ENCODE measurements at places on chromosomes 3 and 15.

DNA sequence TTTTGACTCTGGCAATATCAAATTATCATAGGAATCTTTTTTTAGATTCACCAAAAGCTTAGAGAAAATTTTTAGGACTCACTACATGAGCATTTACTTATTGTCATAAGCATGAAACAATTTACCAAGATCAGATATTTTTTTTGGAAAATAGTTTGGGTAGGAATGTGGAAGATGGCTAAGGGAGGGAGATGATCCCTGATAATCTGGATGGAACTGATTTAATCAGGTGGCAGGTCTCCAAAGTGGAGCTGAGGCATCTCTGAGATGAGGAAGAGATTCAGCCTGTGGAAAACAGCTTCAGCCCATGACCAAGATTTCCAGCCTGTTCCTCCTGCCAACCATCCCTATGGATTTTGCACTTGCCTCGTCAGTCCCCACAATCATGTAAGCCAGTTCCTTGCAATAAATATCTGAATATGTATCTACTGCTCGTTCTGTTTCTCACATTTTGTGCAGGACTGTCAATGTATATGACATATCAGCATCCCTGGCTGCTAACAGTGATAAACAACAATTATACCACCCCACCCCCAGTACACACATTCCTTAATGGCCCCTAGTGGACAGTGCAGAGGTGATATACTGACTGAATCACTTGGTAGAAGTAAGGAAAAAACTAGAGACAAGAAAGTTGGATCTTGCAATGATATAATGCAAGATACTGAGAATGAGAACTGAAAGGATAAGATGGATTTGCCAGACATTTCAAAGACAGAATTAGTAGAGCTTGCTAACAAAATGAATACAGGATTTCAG is 183.8 kb downstream of the NEK10 start:
- DNase-seq, result no peak

- no peak for DNase-seq
Observed at GRCh38 chr3:42683875-42684598, 1.3 kb upstream of the KLHL40 start.

DNA sequence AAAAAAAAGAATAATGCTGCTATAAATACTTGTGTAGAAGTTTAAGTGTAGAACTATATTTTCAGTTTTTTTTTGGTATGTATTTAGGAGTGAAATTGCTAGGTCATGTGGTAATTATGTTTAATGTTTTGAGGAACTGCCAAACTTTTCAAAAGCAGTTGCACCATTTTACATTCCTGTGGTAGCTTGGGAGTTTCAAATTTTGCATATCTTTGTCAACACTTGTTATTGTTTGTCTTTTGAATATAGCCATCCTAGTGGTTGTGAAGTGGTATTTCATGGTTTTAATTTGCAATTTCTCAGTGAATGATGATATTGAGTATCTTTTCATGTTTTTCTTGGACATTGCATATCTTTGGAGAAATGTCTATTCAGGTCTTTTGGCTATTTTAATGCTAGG is 30.4 kb downstream of the SKIL start:
- DNase-seq, result no peak

GRCh38 chr3:13148126-13148525 is 74.9 kb upstream of the IQSEC1 start:
- DNase-seq, result no peak

GRCh38 chr15:34841262-34841725 is 45.9 kb upstream of the ACTC1 start:
- no peak for DNase-seq

DNA sequence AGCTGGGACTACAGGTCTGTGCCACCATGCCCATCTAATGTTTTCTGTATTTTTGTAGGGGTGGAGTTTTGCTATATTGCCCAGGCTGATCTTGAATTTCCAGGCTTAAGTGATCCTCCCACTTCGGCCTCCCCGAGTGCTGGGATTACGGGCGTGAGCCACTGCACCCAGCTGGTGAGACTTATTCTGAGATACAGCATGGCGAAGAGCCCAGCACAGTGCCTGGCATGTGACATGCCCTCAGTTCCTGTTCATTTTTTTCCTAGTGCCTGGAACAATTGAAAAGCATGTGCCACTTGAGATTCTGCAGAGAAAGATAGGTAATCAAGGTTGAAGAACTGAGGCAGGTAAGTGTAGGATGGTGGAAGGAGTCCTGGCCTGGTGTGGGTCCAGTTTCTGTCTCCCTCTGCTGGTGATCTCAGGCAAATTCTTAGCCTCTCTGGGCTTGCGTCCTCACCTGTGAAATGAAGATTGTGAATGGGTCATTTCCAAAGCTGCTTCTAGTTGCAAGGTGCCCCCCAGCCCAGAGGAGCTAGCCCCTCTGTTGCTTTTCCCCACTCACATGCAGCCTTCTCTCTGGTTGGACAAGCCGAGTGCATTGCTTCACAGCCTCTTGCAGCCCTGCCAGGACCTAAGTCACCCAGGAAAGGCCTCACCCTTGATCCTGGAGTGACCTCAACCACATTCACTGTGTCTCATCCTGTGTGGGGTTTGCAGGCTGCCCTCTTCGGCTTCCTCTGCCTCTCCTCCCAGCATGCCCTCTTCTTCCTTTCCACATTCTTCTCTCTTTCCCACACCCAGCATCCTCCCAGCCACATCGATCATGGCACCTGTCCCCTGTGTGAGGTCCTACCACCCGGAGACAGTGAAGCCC is 4.3 kb upstream of the RHCG start:
- no peak for DNase-seq

GRCh38 chr3:24351779-24352469 is 142.7 kb downstream of the THRB start:
- no peak for DNase-seq
